Activated naive CD8-positive, alpha-beta T cell treated with anti-CD3 and anti-CD28 coated beads, Interleukin-2, amount 10 ng/mL, durations not matched to agents 7 days and 5 days (primary cell): ENCODE measurements at places on chromosomes 2 and 18.

DNA sequence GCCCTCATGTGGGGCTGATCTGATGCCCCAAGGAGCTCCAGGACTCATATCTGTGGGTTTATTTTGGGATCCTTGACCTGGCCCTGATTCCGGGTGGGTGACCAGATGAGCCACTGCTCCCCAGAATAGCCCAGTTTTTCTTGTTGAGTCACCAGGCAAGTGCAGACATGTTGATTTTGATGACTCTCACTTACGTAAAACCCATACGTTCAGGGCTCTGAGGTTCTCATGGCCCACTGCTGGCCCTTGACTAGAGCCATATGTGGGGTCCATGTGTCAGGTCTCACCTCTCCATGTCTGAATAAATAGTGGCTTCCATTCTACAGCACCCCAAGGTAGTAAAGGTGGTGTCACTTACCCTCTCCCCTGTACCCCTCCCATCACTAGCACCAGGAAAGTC lies 41.9 kb downstream of the CDC42EP3 start:
- no peak for DNase-seq

DNA sequence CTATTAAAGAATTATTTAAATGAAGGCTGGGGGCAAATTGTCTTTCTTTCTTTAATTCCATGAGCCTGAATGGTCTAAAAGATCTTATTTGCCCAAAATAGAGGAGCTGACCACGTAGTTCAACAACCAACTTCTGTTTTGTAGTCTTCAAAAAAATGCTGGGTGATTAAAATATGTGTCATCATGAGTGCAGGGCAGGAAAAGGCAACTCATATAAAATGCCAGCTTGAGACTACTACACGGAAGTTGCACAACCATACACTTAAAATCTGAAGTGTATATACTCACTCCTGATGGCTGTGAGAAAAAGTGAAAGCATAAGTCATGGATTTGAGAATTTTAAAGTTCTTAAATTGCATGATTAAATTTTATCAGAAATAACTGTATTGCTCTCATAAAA lies 210.9 kb downstream of the DYM start:
- no peak for DNase-seq

- DNase-seq: no peak
These were observed 71.1 kb downstream of the DSC3 start for GRCh38 chr18:30971338-30971956.

DNA sequence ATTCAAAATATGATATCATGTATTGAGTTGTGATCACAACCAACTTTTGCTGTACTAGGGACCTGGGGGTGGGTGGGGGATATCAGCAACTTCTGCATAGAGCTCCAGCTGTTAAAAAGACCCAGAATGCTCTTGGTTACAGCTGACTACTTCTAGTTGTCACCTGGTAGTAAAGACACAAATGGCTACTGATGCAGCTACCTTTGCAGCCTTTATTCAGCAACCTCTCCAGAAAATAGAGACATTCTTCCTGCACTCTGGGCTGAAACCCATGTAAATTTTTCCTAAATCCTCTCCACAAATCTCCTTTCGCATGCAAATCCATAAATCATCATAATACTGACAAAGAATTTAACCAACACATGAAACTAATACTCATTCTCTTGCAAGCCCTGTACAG lies 238.3 kb downstream of the TCF4 start:
- no peak for DNase-seq

- DNase-seq: no peak
These were observed 237.5 kb downstream of the DSEL start for GRCh38 chr18:67278984-67279383.

DNA sequence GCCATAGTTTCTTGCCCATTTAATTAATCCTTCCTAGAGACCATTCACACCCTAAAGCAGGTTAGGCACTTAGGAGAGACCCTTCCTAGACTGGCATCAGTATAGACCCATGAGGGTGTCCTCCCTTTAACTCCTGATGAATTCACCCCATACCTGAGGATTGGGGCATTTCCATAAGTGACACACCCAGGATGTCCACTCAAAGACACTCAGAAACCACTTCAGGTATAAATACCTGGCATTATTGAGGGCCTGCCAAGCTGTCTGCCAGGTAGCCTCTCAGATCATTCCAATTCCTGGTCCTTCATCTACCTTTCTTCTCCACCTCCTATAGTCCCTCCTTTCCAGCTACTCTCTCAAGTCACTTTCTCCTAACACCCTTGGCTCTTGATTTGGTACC lies 57.5 kb upstream of the SLC14A2 start:
- DNase-seq: no peak

GRCh38 chr2:13921245-13921644 lies 711.3 kb upstream of the LRATD1 start:
- no peak for DNase-seq

- no peak for DNase-seq
These were observed 156.9 kb downstream of the COL4A4 start for GRCh38 chr2:227007148-227007547.

GRCh38 chr2:60515721-60516226 lies 37.7 kb downstream of the BCL11A start:
- DNase-seq: no peak

DNA sequence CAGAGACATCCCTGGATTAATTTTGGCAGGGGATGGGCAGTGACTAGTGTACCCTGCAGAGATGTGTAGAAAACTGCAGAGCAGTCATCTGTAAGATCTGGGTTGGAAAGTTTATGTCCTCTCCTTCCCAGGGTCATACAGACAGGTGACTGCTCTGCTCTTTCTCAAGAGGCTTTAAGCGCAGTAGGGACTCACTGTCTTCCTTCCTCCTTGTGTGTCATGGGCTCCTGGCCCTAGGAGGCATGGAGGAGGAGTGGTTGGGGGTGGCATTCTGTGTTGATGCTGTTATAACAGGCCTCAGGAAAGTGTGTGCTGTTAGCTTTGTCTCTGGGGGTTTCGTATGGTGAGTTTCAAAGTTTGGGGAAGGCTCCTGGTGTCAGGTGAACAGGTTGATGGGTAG lies 130.5 kb upstream of the MGAT5 start:
- no peak for DNase-seq

GRCh38 chr18:30970196-30970816 lies 72.2 kb downstream of the DSC3 start:
- DNase-seq: no peak

- DNase-seq: no peak
These were observed 246.1 kb upstream of the ST6GAL2 start for GRCh38 chr2:107132070-107132469.

DNA sequence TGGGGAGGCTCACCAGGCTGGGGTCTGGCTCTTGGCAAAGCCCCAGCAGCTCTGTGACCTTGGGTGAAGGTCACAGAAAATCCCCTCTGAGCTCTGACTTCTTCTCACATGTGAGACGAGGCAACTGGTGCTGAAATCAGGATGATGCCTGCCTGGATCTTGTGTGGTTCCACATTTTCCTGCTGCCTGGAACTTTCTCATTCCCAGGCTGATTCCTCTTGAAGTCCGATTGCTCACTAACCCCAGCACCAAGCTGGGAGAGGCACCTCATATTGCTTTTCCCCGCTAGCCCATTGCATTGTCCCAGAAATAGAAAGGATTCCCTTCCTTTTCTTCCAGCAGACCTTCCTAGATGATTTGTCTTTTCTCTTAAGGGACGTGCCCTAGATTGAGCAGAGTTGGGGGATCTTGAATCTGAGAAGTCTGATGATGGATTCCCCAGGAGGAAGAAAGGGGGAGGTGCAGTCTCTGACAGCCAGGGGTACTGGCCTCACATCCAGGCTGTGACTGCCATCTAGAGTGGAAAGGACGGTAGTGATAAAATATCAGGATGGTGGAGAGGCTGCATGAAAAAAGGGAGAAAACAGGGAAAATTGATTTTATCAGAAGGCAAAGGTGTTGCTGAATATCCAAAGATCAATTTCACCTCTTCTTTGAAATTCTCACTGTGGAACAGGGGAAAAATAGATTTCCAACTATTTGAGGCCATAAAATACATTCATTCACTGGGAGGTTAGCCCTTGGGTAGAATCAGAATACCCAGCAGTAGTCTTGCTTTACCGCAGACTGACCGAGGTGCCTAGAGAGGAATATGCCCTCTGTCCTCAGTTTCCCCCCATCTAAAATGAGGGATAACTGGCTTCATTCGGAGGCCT lies 96.3 kb downstream of the FAM210A start:
- DNase-seq: no peak

DNA sequence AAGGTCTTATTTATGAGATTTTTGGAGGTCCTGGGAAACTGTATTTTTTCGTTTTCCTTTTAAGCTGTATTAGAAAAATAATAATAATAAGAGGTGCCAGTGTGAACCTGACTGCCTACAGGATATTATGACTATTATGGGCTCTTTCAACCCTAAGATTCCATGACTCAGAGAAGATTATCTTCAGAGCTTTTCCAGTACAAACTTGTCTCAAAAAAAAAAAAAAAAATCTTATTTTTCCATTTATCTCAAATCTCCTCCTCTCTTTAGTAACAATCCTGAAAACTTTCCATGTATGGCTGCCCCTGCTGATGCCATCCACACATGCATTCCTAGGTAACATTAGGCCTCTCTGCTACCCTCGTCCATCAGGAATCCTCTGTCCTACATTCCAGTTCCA lies 36.7 kb upstream of the RPE start:
- DNase-seq: no peak

DNA sequence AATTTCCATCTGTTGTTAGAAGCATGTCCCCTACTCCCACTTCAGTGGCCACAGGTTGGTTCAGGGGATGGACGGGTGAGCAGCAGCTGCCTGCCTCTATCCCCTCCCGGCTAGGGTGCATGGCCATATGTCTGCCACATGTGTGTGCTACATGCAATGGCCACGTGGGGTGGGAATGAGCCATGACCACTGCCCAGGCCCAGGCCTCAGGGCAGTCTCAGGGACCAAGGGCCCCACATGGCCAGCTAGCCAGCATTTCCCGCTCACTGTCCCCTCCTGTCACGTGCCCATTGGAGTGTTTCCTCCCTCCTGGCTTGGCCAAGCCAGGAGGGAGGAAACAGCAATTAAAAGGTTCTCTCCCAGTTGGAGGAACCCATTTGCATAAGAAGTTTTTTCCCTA lies 117.1 kb downstream of the KCNS3 start:
- no peak for DNase-seq

DNA sequence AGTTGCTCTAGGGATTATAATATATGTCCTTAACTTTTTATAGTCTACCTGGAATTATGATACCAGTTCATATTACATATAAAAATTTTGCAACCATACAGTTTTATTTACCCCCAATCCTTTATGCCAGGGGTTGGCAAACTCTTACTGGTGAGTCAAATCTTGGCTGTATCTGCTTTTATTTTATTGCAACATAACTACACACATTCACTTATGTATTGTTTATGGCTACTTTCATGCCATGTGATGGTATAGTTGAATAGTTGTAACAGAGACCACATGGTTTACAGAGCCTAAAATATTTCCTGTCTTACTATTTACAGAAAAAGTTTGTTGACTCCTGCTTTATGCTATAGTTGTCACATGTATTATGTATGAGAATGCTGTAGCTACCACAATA lies 25.8 kb upstream of the DLX2 start:
- no peak for DNase-seq

DNA sequence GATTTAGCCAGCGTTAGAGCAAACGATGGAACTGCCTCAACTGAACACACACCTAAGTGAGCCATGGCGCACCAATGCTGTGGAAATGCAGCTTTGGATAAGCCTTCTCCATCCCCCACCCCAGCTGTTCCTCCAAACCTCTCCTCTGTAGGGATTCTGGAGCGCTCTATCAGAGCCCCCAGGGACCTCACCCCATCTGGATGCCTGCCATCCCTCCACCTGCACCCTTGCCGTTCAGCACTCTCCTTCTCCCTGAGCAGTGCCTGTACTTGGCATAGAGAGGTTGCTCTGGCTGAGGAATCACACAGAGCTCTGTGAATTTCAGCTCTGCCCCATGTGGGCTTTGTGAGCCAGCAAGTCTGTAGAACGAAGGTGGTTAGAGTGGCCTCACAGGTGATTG lies 42.8 kb upstream of the INHBB start:
- no peak for DNase-seq

DNA sequence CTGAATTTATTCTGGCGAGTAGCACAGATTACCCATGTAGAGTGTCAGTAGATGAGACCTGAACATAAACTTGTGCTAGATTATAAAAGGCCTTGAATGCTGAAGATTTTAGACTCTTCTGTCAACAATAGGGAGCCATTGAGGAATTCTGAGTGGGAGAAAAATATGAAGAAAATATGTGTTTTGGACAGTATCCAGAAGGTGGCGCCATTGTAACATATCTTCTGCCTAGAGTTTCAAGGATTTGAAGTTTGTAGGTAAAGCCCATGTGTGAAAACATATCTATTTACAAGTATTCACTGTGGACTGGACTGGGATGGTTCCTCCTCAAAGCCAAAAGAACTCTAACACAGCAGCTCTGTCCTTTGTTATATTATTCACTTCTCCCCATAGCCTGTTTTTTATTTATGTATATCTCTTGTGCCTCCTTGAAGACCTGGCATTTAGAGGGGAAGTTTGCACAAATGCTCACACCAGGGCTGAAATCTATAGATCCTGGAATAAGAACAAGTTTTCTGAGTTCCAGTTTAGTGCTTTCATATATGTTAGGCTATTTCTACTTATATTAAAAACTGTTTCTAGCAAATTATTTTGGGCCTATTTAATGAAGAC lies 124.9 kb downstream of the RDH14 start:
- DNase-seq: no peak

GRCh38 chr18:55243255-55243654 lies 284.0 kb upstream of the CCDC68 start:
- no peak for DNase-seq

GRCh38 chr2:207812058-207812725 lies 42.5 kb upstream of the FZD5 start:
- no peak for DNase-seq

- DNase-seq: no peak
These were observed 3.6 kb upstream of the SH2D6 start for GRCh38 chr2:85414761-85415553.

GRCh38 chr18:58375051-58375450 lies 253.8 kb downstream of the ALPK2 start:
- DNase-seq: no peak

- peak; percentile 71 for DNase-seq
These were observed 583 bp downstream of the CERS6 start for GRCh38 chr2:168456521-168457189.
